ENCODE measurements at places on chromosomes 1 and 21. TPM values are rescaled to one million over a fixed set of nuclear protein-coding genes. Genes with fewer than 3 reads are reported as not detected.

BMP8A gene
- 1.3 TPM for total RNA-seq

RPE65 gene
- 0.10 TPM for total RNA-seq

ITGB2 gene
- 22.5 TPM for total RNA-seq

- DNase-seq, result no peak
Measured at GRCh38 chr1:19484338-19484797, 971 bp downstream of the CAPZB start.

- no peak for DNase-seq
Measured at GRCh38 chr1:204730826-204731459, 45.4 kb upstream of the LRRN2 start.

- DNase-seq, result no peak
Measured at GRCh38 chr1:54442185-54442584, 36.0 kb upstream of the SSBP3 start.

FCRL1 gene
- 0.39 TPM for total RNA-seq

VHLL gene
- not detected for total RNA-seq

DNA sequence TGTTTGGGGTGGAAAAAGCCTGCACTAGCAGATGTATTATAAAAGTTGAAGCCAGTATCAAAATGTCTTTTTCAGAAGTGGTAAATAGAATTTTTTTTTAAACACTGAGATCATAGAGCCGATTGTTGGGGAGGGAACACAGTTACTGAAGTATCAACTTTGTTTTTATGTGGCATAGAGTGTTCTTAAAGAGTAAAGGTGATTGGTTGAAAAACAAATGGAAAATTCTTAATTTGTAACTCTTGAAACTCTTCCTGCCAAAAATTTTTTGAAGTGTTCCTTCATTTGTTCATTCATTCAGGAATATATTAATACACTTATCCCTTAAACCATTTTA is 83.3 kb downstream of the DISP1 start:
- DNase-seq, result no peak

DNA sequence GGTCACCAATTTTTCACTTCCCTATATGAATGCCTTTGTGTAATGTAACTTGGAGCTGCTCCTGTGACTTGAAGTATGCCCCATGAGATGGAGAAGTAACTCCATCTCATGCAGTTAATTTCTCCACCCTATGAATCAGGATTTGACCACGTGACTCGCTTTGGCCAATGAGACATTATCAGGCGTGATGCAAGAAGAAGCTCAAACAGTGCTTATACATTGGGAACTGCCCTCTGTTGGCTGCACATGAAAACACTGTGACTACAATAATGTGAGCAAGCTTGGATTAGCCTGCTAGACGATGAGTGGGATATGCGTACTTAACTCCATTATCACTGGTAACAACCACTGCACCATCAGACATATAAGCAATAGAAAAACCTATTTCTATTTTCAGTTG is 684.4 kb downstream of the PLA2G4A start:
- no peak for DNase-seq

TEX38 gene
- total RNA-seq, result not detected

- DNase-seq, result peak; percentile 31
Measured at GRCh38 chr1:225426395-225427234, 1.2 kb downstream of the LBR start.

VSIG8 gene
- total RNA-seq, result 8.2 TPM

GPR25 gene
- total RNA-seq, result not detected

HRNR gene
- total RNA-seq, result not detected

- peak; percentile 62 for DNase-seq
Measured at GRCh38 chr1:21536218-21536617, 27.0 kb downstream of the ALPL start.

DNA sequence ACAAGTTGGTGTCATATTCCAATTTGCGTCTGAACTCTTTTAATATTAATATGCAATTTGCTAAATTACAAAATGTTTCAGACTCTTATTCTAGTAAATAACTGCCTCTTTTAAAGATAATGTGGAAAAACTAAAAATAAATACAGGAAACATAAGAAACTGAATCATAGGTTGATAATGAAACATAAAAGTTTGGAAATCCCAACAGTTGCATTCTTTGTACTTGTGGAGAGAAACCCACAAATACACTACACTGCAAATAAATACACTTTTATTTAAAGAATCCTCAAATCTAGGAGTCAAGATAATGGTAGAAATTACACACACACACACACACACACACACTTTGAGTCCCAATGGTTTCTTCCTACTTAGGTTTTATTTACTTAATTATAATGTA is 5.2 kb downstream of the BRINP3 start:
- no peak for DNase-seq

OR2L5 gene
- total RNA-seq, result not detected

- DNase-seq, result peak; percentile 34
Measured at GRCh38 chr1:46446646-46447498, 42.8 kb upstream of the DMBX1 start.

AQP10 gene
- total RNA-seq, result 0.20 TPM

RGS7 gene
- 0.39 TPM for total RNA-seq

TMEM61 gene
- 0.30 TPM for total RNA-seq

GRCh38 chr1:203598752-203599151 is 27.9 kb upstream of the ATP2B4 start:
- DNase-seq, result no peak

- DNase-seq, result no peak
Measured at GRCh38 chr1:15083578-15083977, 70.0 kb upstream of the TMEM51 start.

CD1B gene
- total RNA-seq, result not detected

GRCh38 chr1:36258960-36259344 is 34.7 kb downstream of the THRAP3 start:
- no peak for DNase-seq

DNA sequence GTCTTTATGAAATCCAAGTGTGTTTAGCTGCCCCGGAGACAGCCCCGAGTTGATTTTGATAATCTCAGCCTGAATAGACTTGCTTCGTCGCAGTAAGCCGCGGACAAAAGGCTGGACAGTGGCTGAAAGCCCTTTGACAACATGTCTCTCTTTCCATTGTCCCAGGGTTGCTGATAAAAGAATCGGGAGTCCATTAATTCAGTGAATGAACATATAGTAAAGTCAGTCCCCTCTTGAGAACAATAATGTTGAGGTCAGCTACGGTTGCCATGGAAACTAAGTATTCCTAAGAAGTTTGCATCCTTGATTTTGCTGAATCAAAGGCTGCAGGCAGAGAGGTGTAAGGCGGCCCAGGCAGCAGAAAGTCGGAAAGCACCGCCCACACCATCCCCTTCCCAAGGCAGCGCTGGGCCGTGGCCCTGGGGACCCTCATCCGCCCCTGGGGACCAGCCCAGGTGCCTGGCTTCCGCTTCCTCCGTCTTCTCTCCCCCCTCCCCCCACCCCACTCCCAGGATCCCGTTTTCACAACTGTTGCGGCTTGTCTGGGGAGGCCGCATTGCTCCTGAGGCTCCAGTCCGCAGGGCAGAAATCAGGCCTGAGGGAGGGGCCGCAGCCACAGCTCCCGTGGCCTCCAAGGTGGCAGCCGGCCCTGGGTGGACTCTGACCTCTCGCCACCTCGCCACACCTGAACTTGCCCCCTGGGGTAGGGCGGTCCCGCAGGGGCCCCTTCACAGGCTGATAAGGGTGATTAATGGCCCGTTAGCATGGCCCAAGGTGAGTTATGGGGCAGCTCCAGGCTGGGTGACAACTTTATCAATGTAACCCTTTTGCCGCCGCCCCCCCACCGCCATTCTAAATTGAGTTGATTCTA is 180.9 kb downstream of the PRDM16 start:
- DNase-seq, result no peak

DNA sequence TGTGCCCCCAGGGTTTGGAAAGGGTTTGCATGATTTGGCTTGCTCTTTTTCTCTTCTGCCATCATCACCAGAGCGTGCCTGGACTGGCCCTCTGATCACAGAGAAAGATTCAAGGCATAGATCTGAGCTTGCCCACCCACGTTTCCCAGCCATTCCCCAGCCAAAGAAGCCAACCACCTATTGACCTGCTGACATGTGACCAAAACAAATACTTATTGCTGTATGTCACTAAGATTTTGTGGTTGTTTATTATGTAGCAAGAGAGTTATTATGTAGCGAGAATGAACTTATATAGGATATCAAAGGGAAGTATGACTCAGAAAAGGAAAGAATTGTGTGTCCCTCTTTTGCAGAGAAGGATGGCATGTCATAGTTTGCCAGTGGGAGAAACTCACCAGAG is 59.9 kb downstream of the UBE2U start:
- no peak for DNase-seq

GRCh38 chr1:40690771-40691537 is 550 bp upstream of the NFYC start:
- no peak for DNase-seq

LRRC38 gene
- 1.4 TPM for total RNA-seq

SLC25A33 gene
- total RNA-seq, result 4.5 TPM

Data from skin of body (tissue), 3 donors.